Endothelial cell of umbilical vein (primary cell): ENCODE measurements at places on chromosomes 1 and 21.
A peak's percentile ranks its signal among the peaks of the same experiment; 100 is the strongest.

- no peak for DNase-seq
Observed at GRCh38 chr1:193905288-193906085, 719.1 kb upstream of the B3GALT2 start.

DNA sequence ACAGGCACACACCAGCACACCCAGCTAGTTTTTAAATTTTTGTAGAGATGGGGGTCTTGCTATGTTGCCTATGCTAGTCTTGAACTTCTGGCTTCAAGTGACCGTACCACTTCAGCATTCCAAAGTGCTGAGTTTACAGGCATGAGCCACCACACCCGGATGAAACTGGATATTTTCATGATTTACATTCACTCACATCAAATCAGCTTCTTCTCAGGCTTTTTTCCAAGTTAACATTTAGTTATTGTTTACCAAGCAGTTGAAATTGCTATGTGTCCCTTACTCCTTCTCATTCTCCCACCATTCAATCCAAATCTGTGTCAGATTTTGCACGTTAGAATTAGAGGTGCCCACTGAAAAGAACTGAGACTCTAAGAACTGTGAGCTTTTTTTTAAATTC, 18.4 kb downstream of the RIT1 start:
- DNase-seq: peak; percentile 67

GRCh38 chr1:27009601-27010197, 3.0 kb downstream of the TENT5B start:
- DNase-seq: no peak

DNA sequence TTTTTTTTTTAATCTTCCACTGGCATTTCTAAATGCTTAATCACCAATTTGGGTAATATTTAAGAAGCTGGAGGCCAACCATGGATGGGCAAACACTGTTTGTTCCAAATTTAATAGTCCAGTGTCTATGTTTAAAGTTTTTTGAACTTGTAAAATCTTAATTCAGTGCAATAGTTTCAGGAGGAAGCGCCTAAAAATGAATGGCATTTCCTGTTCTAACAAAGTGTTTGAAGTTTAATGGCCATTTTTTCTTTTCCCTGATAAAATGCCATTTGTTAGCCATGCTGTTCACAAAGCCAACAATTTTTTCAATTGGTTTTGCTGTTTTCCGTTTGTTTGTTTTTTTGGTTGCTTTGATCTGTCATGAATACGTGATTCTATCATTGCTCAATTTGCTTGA, 552.1 kb downstream of the LMO4 start:
- DNase-seq: peak; percentile 16

DNA sequence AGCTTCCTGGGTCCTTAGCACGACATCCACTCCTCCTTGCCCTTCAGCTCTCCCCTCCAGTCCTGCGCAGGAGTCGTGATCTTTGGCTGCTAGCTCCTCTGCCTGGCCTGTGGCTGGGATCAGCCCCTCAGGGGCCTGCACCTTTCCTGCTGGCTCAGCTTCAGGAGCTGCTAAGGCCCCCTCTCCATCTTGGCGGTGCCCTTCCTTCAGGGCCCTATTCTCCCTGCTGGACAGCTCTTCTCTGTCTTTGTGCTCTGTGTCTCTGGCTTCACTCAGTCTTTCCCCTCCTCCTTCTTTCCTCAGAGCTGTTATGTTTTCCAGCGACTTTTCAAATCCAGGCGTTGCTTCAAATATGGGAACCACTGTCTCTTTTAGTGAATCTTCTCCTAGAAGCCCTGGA, 59.5 kb upstream of the LRRC53 start:
- no peak for DNase-seq

GRCh38 chr1:207821464-207822045, 69.7 kb downstream of the CD46 start:
- no peak for DNase-seq
